ENCODE measurements at places on chromosomes 2 and 18. TPM values are rescaled to one million over a fixed set of nuclear protein-coding genes. Genes with fewer than 3 reads are reported as not detected.

CDK15 gene
- total RNA-seq = not detected

SERPINB11 gene
- total RNA-seq = not detected

ARID5A gene
- total RNA-seq = 8.4 TPM

KCNJ13 gene
- not detected for total RNA-seq

ADD2 gene
- total RNA-seq = 20.1 TPM

UGT1A3 gene
- total RNA-seq = not detected

CCDC141 gene
- total RNA-seq = under 0.01 TPM

TMEM37 gene
- total RNA-seq = not detected

C2orf78 gene
- total RNA-seq = not detected

SIX3 gene
- total RNA-seq = not detected

ALPP gene
- 0.26 TPM for total RNA-seq

LYG1 gene
- 0.45 TPM for total RNA-seq

DOCK10 gene
- total RNA-seq = 6.6 TPM

TRIP12 gene
- total RNA-seq = 144 TPM

TBR1 gene
- total RNA-seq = not detected

MAP3K2 gene
- total RNA-seq = 26.2 TPM

Measured in A375 (cell line).